ENCODE measurements at places on chromosomes 5 and 9.
A peak's percentile ranks its signal among the peaks of the same experiment; 100 is the strongest.

GRCh38 chr9:131545003-131545785 lies at the start of gene PRRT1B:
Gene PRRT1B, plus strand, starts transcription at chr9:131545523. Its CDS starts 93 bp downstream, at chr9:131545616.
- peak within 1 kb of the TSS; percentile 24 for H3K4me3 ChIP-seq
- peaks cover 3% of the 10 kb centered on the region for H3K4me1 ChIP-seq
- peaks cover 4% of the 10 kb centered on the region for H3K36me3 ChIP-seq
- DNase-seq: no peak
- H3K27ac ChIP-seq: no peak within 1 kb of the TSS
- peaks cover 63% of the 10 kb centered on the region for H3K27me3 ChIP-seq

DNA sequence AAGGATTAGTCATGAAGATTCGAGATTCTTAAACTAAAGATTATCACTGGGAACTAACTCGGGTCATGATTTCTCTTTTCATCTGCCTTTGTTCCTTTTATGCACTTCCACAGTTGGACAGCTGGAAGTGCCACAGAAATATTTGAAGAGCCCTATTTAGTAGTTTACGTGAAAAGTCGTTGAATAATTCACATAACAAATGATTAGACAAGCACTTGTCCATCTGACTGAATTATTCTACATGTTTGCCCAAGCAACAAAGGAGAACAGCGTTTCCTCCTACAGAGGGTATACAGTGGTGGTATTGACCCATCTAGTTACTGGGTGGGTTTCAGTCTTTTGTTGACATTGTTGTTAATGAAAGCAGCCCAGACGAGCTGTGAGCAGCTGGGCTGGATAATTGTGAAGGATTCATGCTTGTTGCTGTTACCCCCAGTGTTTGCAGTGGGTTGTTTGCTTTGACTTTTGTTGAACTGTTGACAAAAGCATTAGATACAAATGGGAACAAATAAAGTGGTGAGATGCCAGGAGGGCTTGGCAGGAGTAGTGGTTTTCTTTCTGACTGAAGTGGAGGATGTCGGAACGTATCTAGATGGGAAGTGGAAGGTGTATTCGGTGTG lies 96.2 kb downstream of the TLE4 start:
- H3K36me3 ChIP-seq: peaks cover 19% of the 10 kb centered on the region
- no peaks in the 10 kb centered on the region for H3K27me3 ChIP-seq
- H3K4me1 ChIP-seq: peaks cover 16% of the 10 kb centered on the region
- no peak overlapping the region for H3K4me3 ChIP-seq

DNA sequence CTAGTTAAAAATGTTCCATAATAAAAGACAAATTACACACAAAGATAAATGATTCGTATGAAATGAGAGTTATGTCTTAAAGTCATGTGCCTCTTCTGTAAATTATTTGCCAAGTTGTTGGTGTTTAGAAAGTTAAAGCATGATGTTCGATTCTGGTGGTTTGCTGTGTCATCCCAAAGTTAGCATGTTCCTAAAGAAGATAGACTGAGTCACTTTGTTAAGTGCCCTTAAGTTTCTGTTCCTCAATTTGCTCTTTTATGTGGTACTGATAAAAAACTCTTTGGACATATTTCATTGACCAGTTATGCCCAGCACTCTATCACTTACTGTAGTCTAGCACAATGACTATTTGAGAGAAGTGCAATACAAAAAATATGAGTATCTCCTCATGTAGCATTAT lies 366.9 kb upstream of the ZNF608 start:
- no peaks in the 10 kb centered on the region for H3K4me1 ChIP-seq
- no peak overlapping the region for H3K27ac ChIP-seq
- no peaks in the 10 kb centered on the region for H3K36me3 ChIP-seq
- H3K4me3 ChIP-seq: no peak overlapping the region

GRCh38 chr5:139049780-139050179 lies 148.4 kb downstream of the SIL1 start:
- no peak overlapping the region for H3K4me3 ChIP-seq
- no peaks in the 10 kb centered on the region for H3K4me1 ChIP-seq
- H3K36me3 ChIP-seq: peaks cover 1% of the 10 kb centered on the region
- no peak for DNase-seq
- H3K27ac ChIP-seq: no peak overlapping the region
- H3K27me3 ChIP-seq: no peaks in the 10 kb centered on the region

GRCh38 chr5:177370488-177371119 lies 12.9 kb downstream of the RGS14 start:
- no peaks in the 10 kb centered on the region for H3K27me3 ChIP-seq
- peak overlapping the region; percentile 54 for H3K4me3 ChIP-seq
- H3K27ac ChIP-seq: no peak overlapping the region

DNA sequence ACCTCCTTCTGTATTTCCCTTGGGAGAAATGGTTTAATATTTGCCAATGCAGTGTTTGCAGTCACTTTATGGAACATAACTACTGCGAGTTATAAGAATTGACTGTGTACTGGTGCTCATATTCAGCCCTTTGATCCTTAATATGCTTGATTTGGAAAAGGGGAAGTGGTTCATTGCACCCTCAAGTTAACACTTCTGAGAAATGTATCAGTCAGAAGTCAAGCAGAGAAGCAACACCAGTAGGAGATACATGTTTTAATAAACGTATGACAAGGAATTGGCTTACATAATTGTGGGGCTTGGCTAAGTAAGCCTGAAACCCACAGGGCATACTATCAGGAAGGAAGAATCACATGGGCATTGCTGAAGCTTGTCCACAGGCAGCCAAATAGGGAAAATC lies 131.0 kb upstream of the SPRY4 start:
- H3K36me3 ChIP-seq: peaks cover 1% of the 10 kb centered on the region
- peaks cover 13% of the 10 kb centered on the region for H3K27me3 ChIP-seq
- H3K4me3 ChIP-seq: no peak overlapping the region
- H3K4me1 ChIP-seq: no peaks in the 10 kb centered on the region
- DNase-seq: no peak

DNA sequence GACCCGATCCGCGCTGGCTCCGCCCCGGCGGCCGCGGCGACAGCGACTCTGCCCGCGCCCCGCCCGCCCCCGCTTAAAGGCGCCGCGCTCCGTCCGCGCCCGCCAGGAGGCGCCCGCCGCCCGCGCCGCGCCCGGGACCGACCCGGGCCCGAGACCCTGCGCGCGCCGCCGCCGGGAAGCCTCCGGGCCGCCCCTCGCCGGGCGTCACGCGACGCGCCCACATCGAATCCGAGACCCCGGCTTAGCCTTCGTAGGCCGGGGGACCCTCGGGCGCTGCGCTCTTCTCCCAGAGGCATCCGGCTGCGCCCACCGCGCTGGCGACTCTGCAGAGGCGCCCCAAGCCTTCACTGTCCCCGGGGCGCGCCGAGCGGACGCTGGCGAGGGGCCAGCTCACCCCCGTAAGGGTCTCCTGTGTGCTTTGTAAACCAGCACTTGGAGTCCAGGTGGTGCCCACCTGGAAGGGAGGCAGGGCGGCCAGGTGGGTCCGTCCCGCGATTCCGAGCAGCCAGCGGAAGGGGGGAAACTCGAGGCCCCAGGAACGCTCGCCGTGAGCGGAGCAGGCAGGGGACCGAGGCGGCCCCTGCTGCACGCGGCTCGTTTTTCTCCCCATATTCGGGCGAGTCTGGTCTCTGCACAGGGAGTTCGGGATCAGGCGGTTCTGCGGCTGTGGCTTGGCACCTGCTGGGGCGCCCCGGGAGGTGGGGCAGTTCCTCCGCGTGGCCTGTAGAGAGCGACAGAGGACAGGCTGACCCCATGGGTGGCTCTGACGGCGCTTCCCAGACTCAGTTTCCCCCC lies 423 bp upstream of the ABCA2 start:
- peak; percentile 78 for DNase-seq

DNA sequence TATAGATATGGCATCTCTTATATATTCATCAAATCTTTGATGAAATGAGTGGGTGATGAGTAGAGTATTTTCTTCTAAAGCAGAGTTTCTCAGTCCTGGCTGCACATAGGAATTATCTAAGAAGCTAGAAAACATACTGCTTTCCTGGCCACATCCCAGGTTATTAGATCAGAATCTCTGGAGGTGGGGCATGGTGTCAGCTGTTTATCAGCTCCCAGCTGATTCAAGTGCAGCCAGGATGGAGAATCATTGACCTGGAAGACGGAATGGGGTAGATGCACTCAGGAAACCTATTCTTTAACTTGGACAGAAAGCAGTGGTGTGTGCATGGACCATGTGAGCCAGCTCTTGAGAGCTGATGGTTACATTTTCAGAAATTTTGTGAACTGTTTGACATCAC lies 108.1 kb upstream of the IL6ST start:
- no peak for DNase-seq
- H3K27me3 ChIP-seq: no peaks in the 10 kb centered on the region
- H3K4me3 ChIP-seq: no peak overlapping the region

GRCh38 chr9:121598965-121599871 lies 52.2 kb upstream of the DAB2IP start:
- no peak for DNase-seq
- H3K4me1 ChIP-seq: no peaks in the 10 kb centered on the region
- peaks cover 47% of the 10 kb centered on the region for H3K27me3 ChIP-seq
- no peak overlapping the region for H3K4me3 ChIP-seq

GRCh38 chr5:180960209-180960608 lies 28.4 kb upstream of the BTNL3 start:
- no peak for DNase-seq
- peaks cover 2% of the 10 kb centered on the region for H3K27me3 ChIP-seq
- H3K36me3 ChIP-seq: no peaks in the 10 kb centered on the region
- H3K4me1 ChIP-seq: peaks cover 7% of the 10 kb centered on the region
- no peak overlapping the region for H3K27ac ChIP-seq

- H3K27ac ChIP-seq: no peak overlapping the region
- DNase-seq: no peak
- no peaks in the 10 kb centered on the region for H3K4me1 ChIP-seq
- no peaks in the 10 kb centered on the region for H3K27me3 ChIP-seq
- H3K36me3 ChIP-seq: no peaks in the 10 kb centered on the region
Observed at GRCh38 chr5:53151713-53152458, 42.3 kb upstream of the MOCS2 start.

GRCh38 chr9:108704156-108704852 lies 151.5 kb downstream of the ACTL7B start:
- H3K36me3 ChIP-seq: no peaks in the 10 kb centered on the region
- H3K27ac ChIP-seq: no peak overlapping the region
- DNase-seq: no peak
- H3K4me1 ChIP-seq: no peaks in the 10 kb centered on the region
- H3K27me3 ChIP-seq: no peaks in the 10 kb centered on the region

- H3K27me3 ChIP-seq: no peaks in the 10 kb centered on the region
- no peak overlapping the region for H3K27ac ChIP-seq
- no peak for DNase-seq
- H3K4me3 ChIP-seq: no peak overlapping the region
Observed at GRCh38 chr9:9846557-9846956, 766.2 kb downstream of the PTPRD start.

GRCh38 chr5:119343052-119343451 lies 12.8 kb upstream of the TNFAIP8 start:
- H3K27ac ChIP-seq: peak overlapping the region; percentile 94
- DNase-seq: no peak
- H3K27me3 ChIP-seq: no peaks in the 10 kb centered on the region

GRCh38 chr5:73605223-73606087 lies 20.5 kb upstream of the ARHGEF28 start:
- no peak overlapping the region for H3K27ac ChIP-seq
- H3K4me1 ChIP-seq: no peaks in the 10 kb centered on the region
- no peaks in the 10 kb centered on the region for H3K36me3 ChIP-seq
- peaks cover 13% of the 10 kb centered on the region for H3K27me3 ChIP-seq
- DNase-seq: no peak

DNA sequence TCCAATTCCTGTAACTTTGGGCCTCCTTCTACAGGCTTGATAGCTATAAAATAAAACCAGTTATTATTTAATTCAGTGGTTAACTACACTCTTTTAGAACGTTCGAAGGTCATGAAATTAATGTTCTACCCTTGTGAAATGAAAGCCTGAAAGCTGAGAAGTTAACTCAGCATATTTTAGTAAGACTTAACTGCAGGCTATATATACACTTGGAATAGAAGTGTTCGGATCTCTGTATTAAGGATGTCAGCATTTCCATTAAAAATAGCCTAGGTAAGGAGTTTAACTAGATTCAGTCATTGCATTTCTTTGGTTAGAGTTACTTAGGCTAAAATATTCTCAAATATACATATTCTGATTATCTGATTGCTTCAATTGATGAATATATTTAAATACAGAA lies 229.2 kb downstream of the MRPS30 start:
- H3K27me3 ChIP-seq: no peaks in the 10 kb centered on the region
- no peaks in the 10 kb centered on the region for H3K36me3 ChIP-seq
- no peak overlapping the region for H3K4me3 ChIP-seq

GRCh38 chr9:131024978-131025868 lies 16.2 kb downstream of the LAMC3 start:
- no peak for DNase-seq
- H3K36me3 ChIP-seq: no peaks in the 10 kb centered on the region
- no peaks in the 10 kb centered on the region for H3K4me1 ChIP-seq
- H3K4me3 ChIP-seq: no peak overlapping the region
- no peaks in the 10 kb centered on the region for H3K27me3 ChIP-seq

- H3K4me3 ChIP-seq: no peak overlapping the region
- DNase-seq: no peak
- H3K27me3 ChIP-seq: no peaks in the 10 kb centered on the region
- H3K27ac ChIP-seq: no peak overlapping the region
- no peaks in the 10 kb centered on the region for H3K4me1 ChIP-seq
Observed at GRCh38 chr9:80440724-80441123, 869.0 kb downstream of the TLE4 start.

DNA sequence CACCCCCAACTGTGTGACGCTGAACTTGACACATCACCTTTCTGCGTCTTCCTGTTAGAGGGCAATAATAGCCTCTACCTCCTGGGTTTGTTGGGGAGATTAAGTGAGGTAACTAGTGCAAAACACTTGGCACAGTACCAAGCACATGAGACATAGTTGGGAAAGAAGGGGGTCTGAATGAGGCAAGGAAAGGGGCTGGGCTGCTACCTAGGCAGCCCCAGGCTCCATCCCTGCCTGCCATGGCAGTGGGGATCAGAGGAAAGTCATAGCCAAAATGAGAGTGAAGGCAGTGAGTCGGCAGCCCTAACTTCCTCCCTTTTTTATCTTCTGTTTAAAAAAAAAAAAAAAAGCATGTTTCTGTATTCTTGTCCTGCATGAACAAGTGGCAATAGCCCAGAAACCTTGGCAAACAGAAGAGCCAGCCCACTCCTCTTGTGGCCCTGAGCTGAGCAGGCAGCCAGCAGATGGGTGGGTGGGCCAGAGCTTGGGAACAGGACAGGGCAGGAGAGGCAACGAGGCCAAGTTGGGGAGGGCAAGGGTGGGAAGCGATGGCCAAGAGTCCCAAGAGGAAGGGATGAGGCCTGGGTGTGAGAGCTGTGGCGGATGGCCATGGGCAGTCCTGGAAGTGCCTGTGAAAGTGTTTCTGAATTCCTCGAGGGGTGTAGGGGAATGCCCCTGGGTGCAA lies 11.4 kb downstream of the CAMK2A start:
- no peak for DNase-seq
- no peaks in the 10 kb centered on the region for H3K36me3 ChIP-seq
- H3K4me3 ChIP-seq: no peak overlapping the region
- no peaks in the 10 kb centered on the region for H3K4me1 ChIP-seq
- peaks cover 9% of the 10 kb centered on the region for H3K27me3 ChIP-seq

GRCh38 chr5:8907168-8907868 lies 638.6 kb downstream of the SEMA5A start:
- H3K27ac ChIP-seq: no peak overlapping the region
- H3K27me3 ChIP-seq: no peaks in the 10 kb centered on the region
- H3K4me3 ChIP-seq: no peak overlapping the region
- no peaks in the 10 kb centered on the region for H3K4me1 ChIP-seq
- DNase-seq: no peak
- H3K36me3 ChIP-seq: no peaks in the 10 kb centered on the region
